Stimulated activated CD4-positive, alpha-beta T cell treated with anti-CD3 and anti-CD28 coated beads, Interleukin-2, amount 100 ng/mL, for 4 hours (primary cell): ENCODE measurements at places on chromosomes 3 and 15.

DNA sequence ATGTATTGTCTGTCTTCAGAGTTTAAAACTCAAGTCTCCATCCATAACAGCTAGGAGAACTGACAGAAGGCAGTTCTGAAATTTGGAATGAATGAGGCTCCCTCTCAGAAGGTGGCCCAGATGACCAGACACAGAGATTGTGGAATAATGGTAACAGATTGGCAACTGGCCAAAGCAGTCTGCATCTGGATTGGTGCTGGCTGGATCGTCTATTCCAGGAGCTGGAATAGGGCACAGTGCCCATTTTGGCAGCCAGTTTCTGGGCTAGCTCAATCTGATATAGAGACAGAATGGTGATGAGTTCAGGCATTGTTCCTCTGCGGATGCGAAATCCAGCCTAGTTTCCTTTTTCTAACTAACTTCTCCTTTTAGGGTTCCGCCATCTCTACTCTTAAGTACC, 851.7 kb downstream of the PDCD6IP start:
- DNase-seq: no peak

- no peak for DNase-seq
Observed at GRCh38 chr3:72185549-72186399, 400.8 kb upstream of the PROK2 start.

DNA sequence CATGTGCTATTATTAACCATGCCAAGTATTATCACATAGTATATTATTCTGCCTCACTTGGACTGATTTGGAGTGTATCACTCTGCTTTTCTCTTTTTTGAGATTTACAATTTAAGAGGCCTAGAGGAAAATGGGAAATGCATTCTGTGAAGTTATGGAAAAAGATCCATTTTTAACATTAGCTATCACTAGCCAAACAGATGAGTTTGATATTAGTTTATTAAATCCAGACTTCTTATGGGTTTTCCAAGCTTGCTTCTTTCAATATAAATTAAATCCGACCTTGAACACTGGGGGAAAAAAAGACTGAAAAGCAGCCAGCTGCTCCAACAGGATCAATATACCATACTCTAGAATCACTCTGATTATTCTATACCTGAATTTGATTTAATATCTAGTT, 30.1 kb upstream of the PLOD2 start:
- no peak for DNase-seq

GRCh38 chr3:66449411-66449974, 51.3 kb downstream of the LRIG1 start:
- no peak for DNase-seq

GRCh38 chr3:85483986-85484385, 525.2 kb downstream of the CADM2 start:
- no peak for DNase-seq

- no peak for DNase-seq
Observed at GRCh38 chr3:129529436-129530210, 1.2 kb downstream of the RHO start.

DNA sequence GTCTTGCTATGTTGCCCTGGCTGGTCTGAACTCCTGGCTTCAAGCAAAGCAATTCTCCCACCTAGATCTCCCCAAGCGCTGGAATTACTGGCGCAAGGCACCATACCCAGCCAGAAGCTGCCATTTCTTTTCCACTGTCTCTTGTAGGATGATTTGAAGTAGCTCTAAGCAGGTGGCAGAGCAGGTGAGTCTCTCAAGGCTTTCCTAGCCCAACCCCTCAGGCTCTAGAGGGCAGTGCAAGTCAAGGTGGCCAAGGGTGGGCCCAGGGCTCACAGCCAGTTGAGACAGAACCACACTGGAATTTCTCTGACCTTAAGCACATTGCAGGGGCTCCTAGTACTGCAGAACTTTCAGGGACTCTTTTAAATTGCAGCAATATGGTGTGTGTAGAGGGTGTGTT, 15.6 kb upstream of the DAG1 start:
- DNase-seq: no peak

- DNase-seq: no peak
Observed at GRCh38 chr15:85687329-85687728, 107.4 kb downstream of the KLHL25 start.

- no peak for DNase-seq
Observed at GRCh38 chr15:84685304-84685703, 27.3 kb upstream of the NMB start.

- no peak for DNase-seq
Observed at GRCh38 chr3:183318877-183319276, 65.8 kb downstream of the B3GNT5 start.

DNA sequence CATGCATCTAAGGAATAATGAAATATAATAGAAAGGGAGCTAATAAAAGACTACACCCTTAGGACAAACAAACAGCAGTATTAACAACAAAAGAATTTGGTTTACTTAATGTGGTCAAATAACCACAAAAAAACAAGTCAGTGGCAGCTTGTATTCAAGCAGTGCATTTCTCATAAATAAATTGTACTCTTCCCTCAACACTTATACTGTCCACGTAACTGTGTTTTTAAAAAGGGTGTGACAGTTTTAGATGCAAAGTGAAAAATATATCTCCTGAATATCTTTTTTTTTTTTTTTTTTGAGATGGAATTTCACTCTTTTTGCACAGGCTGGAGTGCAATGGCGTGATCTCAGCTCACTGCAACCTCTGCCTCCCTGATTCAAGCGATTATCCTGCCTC, 698.2 kb upstream of the CADM2 start:
- no peak for DNase-seq

DNA sequence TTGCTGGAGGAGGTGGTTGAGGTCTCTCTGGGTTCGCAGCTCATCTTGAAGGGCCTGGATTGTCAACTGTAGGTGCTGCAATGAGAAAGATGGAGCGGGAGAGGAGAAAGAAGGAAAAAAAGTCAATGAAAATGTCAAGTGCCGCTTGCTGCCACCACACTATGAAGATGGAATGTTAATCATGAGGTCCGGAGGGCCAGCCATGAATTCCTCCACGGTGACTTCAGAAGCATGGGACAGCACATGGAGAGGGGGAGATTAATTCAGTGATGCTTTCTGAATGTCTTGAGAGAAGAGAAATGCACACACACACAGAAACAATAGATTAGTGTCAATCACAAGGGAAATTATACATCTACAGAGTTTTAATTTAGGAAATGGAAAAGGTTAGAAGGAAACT, 171.9 kb downstream of the ERC2 start:
- DNase-seq: no peak

DNA sequence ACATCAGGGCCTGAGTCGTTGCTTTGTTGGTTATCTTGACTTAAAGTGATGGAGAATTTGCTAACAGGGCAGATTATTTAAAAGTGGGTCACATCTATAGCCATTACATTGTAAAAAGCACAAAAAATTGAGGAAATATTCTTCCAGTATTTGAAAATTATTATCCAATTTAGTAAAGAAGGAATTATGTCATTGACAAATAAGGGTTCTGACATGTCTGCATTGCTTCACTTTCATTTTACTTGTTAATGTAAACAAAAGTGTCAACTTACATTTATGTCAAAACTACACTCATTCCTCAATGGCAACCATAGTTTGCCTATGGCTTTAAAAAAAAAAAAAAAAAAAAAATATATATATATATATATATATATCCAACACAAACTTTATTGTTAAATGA, 3.4 kb upstream of the PARP14 start:
- DNase-seq: no peak

GRCh38 chr3:177284383-177284881, 87.2 kb upstream of the TBL1XR1 start:
- DNase-seq: peak; percentile 13

DNA sequence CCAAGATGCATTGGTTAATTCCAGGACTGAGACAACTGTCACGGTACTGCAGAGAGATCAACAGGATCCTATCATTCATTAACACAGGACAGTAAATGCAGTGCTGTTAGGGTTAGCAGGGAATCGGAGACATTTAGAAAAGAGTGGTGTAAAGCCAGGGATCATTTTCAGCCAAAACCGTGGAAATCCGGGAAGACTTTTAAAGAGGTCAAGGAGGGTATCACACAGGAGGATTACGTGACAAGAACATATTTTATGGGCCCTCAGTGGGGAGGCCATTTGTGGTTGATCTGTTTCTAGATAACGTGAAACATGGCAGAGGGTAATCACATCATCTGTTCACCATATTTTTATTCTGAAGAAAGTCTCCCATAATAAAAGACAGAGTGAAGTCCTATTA, 216.1 kb downstream of the PTPRG start:
- no peak for DNase-seq

GRCh38 chr15:59997070-59997701, 6.9 kb upstream of the FOXB1 start:
- DNase-seq: peak; percentile 54

GRCh38 chr3:144670571-144670970, 698.9 kb downstream of the DIPK2A start:
- no peak for DNase-seq

DNA sequence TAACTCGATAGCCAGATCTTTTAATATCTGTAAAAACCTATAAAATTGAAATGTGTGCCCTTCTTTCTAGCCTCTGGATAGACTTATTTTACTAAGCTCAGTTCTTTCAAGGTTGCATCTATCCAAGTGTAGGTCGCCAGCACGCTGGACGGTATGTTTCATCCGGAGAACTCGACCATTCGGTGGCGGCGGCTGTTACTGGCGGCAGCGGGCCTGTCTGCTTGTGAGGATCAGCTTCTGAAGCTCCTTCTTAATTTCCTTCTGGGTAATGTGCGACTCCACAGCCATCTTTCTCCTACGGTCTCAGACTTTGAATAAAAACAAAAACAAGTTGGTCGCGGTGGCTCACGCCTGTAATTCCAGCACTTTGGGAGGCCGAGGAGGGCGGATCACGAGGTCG, 4.1 kb downstream of the PP2D1 start:
- no peak for DNase-seq

- no peak for DNase-seq
Observed at GRCh38 chr3:4852780-4853748, 126.2 kb upstream of the BHLHE40 start.

- DNase-seq: peak; percentile 34
Observed at GRCh38 chr3:125141596-125142419, 70.7 kb downstream of the SLC12A8 start.

DNA sequence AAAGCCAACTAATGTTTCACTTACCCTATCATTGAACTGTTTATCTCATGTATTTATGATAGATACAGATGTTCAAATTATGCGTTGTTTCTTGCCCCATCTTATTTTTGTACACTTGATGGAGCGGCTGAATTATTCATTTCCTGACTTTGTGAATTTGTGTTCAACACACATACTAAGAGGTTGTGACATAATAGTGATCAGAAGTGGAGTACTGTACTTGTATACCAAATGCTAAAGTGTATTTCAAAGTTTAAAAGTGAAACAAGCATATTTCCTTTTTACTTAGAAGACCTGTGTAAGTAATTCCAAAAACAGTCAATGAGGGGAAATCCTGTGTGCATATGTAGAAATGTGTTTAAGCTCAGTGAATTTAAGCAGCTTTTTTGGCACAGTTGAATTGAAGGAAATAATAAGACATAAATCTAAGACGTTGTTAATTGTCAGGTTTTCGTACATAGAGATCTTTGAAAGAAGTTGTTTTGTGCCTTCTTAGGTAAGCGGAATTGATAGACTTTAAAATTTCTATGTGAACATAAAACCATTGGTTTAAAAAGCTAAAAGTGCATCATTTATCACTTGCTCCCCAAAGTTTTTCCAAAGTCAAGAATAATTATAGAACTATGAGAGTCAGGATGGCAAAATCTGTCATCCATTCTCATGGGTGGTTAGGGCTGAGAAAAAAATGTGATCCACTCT, 1.9 kb downstream of the NFKBIZ start:
- no peak for DNase-seq

GRCh38 chr3:60528651-60529050, 722.6 kb downstream of the FHIT start:
- no peak for DNase-seq

- DNase-seq: no peak
Observed at GRCh38 chr15:73320619-73321180, 48.1 kb downstream of the HCN4 start.

GRCh38 chr3:78785004-78785403, 982.8 kb downstream of the ROBO1 start:
- no peak for DNase-seq

DNA sequence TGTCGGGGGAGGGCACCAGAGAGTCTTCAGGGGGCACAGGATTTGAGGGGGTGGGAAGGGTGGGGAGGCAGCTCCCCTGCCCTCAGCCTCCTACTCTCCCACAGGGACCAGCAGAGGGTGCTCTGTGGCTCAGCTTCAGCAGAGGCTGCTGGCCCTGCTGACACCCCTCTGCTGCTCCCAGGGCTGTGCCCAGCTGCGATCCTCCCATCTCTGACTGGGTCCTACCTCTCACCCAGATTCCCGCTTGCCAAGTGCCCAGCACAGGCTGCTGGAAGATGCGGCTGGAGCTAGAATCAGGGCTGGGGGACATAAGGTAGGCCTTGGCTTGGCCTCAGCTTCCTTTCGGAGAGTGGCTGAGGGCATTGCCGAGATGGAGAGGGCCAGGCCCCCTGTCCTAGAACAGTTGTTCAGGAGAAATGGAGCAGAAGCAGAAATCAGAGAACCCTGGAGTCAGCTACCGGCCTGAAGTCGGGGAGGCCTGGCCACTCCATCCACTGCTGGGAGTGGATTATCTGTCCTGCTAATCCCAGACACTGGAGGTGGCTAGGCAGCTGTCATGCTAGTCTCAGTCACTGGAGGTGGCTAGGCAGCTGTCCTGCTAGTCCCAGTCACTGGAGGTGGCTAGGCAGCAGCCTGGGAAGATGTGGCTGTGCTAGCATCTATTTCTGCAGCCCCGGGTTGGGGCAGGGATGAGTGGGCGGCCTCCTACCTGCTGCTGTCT, 3.9 kb downstream of the GRM2 start:
- no peak for DNase-seq

- DNase-seq: no peak
Observed at GRCh38 chr3:150096700-150097587, 126.2 kb upstream of the PFN2 start.

DNA sequence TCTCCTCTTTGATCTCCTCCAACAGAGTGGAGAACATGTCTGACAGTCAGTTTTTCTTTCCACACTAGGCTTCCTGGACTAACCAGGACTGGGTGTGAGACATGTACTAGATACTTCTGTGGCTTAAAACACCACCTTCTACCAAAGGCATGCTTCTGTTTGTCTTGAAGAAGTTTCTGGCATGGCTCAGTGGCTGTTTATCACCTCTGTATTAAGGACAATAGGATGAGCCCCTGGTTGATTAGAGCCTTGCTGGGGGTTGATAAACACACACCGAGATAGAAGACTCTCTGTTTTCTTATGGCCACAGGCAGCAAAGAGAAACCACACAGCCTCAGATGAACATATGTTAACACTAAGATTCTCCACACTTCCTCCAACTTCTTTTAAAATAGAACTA, 40.5 kb downstream of the SV2B start:
- no peak for DNase-seq

GRCh38 chr3:123341871-123342630, 106.8 kb downstream of the ADCY5 start:
- no peak for DNase-seq

- no peak for DNase-seq
Observed at GRCh38 chr15:95681836-95682544, 648.5 kb upstream of the NR2F2 start.

GRCh38 chr15:31285772-31286261, 40.8 kb upstream of the KLF13 start:
- no peak for DNase-seq
